ENCODE measurements at places on chromosomes 16 and 17. TPM values are rescaled to one million over a fixed set of nuclear protein-coding genes. Genes with fewer than 3 reads are reported as not detected.

Gene TEKT1
- not detected for total RNA-seq

Gene RBFOX1
- total RNA-seq = 70.2 TPM

Gene SEZ6
- not detected for total RNA-seq

DNA sequence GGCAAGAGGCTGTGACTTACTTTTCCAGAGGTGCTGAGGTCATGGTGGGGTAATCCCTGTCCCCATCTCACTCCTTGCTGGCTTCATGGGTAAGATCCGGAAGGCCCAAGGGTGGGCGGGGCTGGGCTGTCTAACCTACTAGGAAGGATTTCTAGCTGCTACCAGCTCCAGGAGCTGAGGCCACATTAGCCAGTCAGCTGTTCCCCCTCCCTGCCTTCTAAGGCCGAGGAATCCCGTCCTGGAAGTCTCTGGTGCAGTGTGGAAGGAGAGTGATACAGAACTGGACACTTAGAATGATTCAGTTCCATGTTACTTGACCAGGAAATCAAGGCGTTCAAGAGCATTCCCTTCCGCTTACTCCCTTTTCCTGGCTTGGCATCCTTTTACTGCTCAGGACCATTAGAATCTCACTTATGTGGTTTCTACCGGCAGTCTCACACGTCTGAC, 8.9 kb downstream of the GNGT2 start:
- DNase-seq = no peak

Gene KRTAP4-4
- total RNA-seq = not detected

DNA sequence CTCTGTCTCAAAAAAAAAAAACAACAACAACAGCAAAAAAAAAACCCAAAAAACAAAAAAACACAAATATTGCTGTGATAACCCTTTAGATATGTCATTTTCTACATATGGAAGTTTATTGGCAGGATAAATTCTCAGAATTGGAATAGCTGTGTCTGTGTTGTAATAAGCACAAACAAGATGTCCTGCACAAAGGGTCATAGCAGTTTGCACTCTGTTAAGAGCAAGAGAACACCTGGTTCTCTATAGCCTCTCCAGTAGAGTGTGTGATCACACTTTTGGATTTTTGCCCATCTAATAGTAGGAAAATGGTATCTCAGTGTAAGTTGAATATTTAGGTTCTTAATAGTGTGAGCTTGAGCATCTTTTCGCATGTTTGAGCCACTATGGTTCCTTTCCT, 60.4 kb downstream of the USP43 start:
- no peak for DNase-seq
